ENCODE measurements at places on chromosomes 7 and 10. TPM values are rescaled to one million over a fixed set of nuclear protein-coding genes. Genes with fewer than 3 reads are reported as not detected.

GRCh38 chr7:7805511-7806153 lies 87.2 kb upstream of the RPA3 start:
- no peak for DNase-seq

Gene ACSM6
- total RNA-seq = not detected

Gene SPDYE2
- 0.20 TPM for total RNA-seq

GRCh38 chr7:745431-746154 lies 18.5 kb upstream of the PRKAR1B start:
- DNase-seq = peak; percentile 2

- no peak for DNase-seq
These were observed 482.9 kb downstream of the POM121L12 start for GRCh38 chr7:53518319-53518718.

Gene ELFN1
- 0.78 TPM for total RNA-seq

DNA sequence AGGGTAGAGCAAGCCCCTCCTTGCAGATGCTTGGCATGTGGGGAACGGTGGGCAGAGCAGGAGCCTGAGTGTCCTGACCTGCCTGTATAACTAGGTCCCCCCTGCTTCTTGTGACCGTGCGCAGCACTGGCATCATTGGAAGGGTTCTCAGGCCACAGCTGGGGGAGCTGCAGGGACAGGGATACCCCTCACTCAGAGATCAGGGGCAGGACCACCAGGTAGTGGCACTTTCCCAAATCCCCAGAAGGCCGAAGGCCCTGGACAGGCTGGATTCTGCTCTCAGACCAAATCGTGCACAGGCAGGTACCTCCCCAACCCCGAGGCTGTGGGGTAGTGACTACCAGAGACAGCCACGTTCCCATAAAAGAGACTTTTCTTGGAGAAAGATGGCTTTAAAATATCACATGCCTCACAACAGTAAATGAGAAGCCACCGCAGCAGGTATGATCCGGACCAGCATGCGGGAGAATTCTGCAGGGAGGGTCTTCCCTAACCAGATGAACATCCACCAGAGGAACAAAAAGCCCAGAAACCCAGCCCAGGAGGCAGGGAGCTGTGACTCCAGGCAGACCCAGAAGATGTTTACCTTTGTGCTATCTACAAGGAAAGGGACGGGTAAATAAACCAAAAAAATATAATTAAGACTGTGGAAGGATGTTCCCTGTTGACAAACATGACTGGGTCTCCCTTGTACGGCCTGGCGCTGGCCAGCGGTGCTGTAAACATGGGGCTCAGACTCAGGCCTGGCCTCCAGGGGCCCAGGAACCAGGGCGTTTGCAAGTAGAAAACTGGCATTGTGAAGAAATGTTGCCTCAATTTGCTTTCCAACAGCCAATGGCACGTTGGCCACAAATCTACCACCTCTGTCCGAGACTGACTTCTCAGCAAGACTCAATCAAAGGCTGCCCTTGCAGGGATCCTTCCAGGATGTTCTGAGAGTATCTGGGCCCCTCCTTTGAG lies 180.0 kb downstream of the TNS3 start:
- DNase-seq = no peak

GRCh38 chr10:17062493-17062892 lies 67.1 kb downstream of the CUBN start:
- DNase-seq = no peak

- DNase-seq = peak; percentile 27
These were observed 1.1 kb downstream of the RRP12 start for GRCh38 chr10:97399843-97400545.

GRCh38 chr10:13536674-13537366 lies 8.0 kb upstream of the BEND7 start:
- no peak for DNase-seq

Gene NDUFB8
- 138 TPM for total RNA-seq

Data from ovary (tissue), 10 donors.